ENCODE measurements at places on chromosomes 2 and 18.

- DNase-seq = no peak
These were observed 139.8 kb upstream of the THUMPD2 start for GRCh38 chr2:39918886-39919285.

GRCh38 chr18:63271148-63271547 lies 48.4 kb downstream of the BCL2 start:
- peak; percentile 58 for DNase-seq

DNA sequence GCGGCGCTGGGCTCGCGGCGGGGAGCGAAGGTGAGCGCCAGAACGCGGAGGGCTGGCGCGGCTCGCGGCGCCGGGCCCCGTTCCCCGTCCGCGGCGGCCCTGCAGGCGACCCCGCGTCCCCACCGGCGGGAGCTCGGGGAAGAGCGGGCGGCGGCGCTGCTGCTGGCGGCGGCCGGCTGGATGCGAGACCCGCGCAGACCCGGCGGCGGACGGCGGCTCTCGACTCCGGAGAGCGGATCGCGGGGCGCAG lies 213 bp downstream of the DOK6 start:
- no peak for DNase-seq

DNA sequence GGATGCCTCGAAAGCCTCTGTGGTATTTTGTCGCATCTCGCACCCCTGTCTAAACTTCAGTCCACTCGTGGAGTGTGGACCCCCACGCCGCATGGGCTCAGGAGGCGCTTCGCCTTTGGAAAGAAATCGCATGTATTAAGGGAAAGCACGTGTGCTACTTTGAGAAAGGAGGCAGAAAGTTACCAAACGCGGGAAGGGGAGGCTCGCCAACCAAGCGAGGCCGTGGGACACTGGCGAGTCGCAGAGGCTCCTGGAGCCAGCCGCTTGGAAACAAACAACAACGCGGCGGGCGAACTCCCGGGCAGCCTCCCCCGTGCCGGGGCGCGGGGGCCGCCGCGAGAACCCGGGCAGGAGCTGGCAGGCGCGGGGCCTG lies 455 bp upstream of the AGAP1 start:
- DNase-seq = no peak

- no peak for DNase-seq
These were observed 3.4 kb upstream of the ASNSD1 start for GRCh38 chr2:189657867-189658266.
